Tibial nerve (tissue), 4 donors: ENCODE measurements at places on chromosomes 7 and 10.

- DNase-seq = no peak
Observed at GRCh38 chr10:356452-356851, 221.2 kb downstream of the ZMYND11 start.

GRCh38 chr10:34275626-34276130, 539.4 kb downstream of the PARD3 start:
- no peak for DNase-seq

GRCh38 chr7:134714470-134715205, 64.8 kb upstream of the CALD1 start:
- no peak for DNase-seq

- no peak for DNase-seq
Observed at GRCh38 chr7:34236057-34236456, 330.7 kb downstream of the BMPER start.

DNA sequence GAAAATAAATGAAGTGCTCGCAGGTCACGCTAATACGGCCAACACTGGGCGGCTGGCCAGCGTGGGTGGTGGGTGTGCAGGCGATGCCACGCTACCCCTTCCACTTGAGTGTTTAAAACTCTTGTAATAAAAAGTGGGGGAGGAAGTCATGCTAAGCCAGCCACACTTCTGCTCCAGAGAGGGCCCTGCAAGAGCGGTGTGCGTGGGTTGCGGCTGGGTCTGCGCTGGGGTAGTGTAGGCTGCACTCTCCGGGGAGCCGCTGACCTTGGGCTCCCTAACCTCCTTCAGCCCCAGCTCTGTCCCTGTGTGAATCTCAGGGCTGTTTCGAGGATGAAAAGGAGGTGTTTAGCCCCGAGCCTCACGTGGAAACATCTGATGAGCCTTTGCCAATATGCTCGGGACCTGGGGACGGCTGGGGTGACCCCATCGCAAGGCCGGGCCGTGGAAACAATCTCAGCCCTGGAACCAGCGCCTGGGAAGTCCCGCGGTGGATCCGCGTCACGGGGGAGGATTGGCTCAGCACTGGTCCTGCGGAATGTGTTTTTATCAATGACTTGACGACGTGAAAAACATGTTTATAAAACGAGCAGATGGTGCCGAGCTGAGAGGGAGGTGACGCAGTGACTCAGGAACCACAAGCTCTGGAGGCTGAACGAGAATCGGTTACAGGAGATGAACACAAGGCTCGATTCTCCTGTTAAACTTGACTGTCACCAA, 278.5 kb downstream of the DNAJB6 start:
- peak; percentile 9 for DNase-seq

GRCh38 chr7:101121991-101122932, 4.6 kb upstream of the SERPINE1 start:
- DNase-seq = peak; percentile 46

DNA sequence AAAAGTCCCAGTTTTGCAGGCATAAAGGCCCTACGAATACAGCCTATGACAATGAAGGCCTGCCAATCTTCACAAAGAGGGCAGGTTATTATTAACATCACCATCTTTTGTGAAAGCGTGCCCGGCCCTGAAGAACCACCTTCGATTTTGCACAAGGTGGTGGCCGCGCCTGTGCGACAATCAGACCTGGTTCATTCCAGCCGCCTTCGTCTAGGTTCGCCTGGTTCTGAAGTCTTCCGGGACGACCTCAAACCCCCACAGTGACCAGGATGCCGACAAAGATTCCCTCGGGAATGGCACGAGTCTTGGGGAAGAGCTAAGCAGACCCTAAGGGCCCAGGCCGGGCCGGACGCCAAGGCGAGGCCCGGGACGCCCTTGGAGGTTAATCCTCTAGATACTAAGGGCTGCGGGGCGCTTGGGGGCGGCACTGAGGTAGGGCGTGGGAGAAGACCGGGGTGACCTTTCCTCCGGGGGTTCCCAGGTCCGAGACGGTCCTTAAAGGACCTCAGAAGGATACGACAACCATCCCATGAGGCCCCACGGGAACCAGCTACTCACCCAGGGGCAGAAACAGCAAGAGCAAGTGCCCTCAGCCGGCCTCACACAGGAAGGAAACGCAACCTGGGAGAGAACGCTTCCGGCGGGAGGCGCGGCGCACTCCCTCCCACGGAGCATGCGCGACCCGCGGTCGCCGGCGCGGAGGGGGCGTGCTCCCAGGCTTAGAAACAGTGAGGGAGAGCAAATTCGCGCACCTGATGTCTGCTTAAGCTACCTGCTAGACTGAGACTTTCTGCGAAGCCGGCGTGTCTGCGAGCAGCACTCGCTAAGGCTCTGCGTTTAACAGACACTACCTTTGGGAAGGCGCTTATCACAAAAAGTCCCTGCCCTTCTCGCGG, at the start of gene ATAD1:
Gene ATAD1 (minus strand): TSS at position 618 of the 896 bp plus-strand sequence. CDS start 3,627 bp downstream, outside the sequence.
- peak; percentile 55 for DNase-seq

GRCh38 chr7:91297939-91298338, 33.7 kb downstream of the FZD1 start:
- DNase-seq = no peak

DNA sequence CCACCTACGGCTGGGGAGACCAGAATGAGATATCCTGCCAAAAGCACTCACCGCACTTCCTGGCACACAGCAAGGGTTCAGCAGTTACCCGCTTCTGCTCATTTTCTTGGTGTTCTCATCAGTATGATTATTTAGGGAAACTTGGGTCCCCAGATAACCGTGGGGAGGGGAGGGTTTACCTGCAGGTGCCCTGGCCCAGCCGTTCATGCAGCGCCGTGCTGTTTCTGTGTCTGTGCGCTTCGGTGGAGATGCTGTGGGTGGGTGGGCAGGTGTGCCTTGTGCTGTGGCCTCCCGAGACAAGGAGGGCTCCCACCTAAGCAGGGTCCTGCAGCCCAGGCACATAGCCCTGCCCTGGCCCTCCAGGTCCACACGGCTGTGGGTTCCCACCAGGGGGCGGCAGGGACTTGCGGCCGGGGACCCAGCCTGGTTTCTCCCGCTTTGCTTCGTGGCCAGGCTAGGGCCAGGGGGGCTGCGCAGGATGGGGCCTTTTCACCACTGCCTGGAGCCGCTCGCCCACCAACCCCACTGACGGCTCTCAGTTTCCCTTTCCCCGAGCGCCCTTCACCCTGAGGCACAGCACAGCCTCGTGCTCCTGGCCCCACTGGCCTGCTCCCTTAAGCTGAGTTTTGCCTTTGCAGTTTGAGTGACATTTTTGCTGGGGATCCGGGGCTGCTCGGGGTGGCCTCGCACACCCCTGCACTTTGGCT, 78.5 kb downstream of the LHPP start:
- peak; percentile 49 for DNase-seq

DNA sequence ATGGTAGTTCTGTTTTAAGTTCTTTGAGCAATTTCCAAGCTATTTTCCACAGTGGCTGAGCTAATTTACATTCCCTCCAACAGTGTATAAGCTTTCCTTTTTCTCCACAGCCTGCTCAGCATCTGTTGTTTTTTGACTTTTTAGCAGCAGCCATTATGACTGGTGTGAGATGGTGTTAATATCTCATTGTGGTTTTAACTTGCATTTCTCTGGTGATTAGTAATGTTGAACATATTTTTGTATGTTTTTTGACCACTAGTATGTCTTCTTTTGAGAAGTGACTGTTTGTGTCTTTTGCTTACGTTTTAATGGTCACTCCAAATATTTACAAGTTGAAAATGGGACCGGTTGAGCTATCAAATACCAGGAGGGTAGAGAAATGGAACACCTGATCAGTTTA, 20.4 kb downstream of the GNG11 start:
- DNase-seq = no peak

- no peak for DNase-seq
Observed at GRCh38 chr7:140209866-140210609, 33.3 kb upstream of the KDM7A start.

DNA sequence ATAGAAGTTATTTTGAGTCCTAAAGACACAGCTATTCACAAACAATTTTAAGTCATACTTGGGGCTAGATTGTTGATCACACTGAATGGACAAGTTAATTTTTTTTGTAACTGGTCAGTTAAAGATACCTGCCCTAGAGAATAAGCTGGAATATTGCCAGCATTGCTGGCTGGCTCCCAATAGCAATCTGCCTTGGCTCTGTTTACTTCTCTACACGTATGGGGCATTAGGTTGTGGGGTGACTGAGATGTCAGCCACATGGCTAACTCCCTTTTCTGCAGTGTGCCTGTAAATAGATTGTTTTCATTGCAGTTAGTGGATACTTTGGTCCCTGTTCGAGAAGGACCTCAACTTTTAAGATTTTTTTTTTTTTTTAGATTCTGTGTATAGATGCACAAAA, 128.2 kb downstream of the SEMA3E start:
- no peak for DNase-seq

DNA sequence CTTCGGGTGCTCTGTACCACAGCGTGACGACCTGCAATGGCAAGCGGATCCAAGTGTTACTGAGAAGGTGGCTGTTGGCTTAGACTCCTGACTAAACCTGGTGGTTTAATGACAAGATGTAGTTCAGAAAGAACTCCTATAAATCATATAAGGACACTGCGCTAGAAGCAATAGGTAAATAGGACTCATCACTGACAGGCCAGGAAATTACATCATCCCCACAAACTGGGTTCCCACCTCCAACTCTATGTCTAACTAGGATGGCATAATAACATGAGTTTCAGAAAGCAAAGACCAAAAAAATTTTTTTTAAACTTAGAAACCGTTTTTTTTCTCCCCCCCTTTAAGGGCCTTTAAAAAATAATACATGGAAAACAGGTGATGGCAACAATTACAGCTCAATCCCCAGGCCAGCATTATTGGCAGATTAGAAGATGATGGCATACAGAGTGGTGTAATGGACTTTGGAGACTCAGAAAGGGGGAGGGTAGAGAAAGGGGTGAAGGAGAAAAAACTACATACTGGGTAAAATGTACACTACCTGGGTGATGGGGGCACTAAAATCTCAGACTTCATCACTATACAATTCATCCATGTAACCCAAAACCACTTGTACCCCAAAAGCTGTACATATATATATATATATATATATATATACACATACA, 81.4 kb upstream of the FAM133B start:
- no peak for DNase-seq

DNA sequence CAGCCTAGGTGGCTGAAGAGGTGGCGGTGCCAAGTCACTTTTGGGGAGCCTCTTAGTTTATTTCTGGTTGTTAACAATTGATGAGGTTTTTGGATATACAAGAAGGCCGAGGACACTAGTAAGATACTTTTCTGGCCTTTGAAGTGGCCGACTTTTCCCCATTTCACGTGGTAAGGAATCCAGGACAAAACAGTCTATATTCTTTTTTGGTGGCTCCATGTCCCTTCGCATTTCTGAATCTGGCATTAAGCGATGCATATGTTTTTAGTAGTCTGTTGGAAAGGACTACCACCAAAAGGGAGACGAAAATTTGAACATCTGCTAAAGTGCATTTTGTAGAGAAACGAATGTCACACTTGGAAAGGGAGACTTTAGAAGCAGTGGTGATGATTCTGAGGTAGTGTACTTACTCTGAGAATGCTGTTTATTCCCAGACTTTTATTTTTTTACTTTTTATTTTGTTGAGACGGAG, 1.5 kb downstream of the MLLT10 start:
- no peak for DNase-seq

- no peak for DNase-seq
Observed at GRCh38 chr10:110893559-110894179, 21.9 kb downstream of the PDCD4 start.

DNA sequence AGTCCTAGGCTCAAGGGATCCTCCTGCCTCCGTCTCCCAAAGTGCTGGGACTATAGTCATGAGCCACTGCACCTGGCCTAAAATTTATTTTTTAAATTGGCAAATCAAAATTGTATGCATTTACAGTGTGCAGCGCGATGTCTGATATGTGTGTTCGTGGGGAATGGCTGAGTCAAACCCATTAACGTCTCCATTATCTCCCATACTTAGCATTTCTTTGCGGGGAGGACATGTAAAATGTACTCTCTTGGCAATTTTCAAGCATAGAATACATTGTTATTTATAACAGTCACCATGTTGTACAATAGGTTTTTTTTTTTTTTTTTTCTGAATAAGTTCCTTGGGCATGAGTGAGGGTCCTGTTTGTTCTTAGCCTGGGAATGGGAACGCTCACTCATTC, 3.8 kb downstream of the TMEM184A start:
- DNase-seq = no peak

- no peak for DNase-seq
Observed at GRCh38 chr7:55233001-55233400, 132.1 kb upstream of the LANCL2 start.
